ENCODE measurements at places on chromosomes 13 and 19.

- no peak for DNase-seq
Observed at GRCh38 chr13:39312596-39312995, 274.3 kb downstream of the NHLRC3 start.

DNA sequence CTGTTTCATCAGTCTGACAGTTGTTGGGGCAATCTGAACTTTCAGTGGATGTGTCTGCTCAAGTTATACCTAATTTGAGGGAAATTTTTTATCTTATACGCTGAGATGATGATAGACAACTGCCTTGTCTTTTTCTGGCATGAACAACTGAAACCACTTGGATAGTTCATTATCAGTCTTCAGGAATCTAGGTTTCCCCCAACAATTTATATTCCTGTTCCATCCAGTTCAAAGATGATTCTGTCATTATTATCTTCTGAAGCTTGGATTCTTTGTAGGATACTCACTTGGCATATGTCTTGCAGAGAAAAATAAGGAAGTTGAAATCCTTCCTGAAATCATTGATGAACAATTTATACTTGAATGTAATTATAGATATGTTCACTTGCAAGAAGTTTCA, 193.7 kb downstream of the LMO7 start:
- no peak for DNase-seq

DNA sequence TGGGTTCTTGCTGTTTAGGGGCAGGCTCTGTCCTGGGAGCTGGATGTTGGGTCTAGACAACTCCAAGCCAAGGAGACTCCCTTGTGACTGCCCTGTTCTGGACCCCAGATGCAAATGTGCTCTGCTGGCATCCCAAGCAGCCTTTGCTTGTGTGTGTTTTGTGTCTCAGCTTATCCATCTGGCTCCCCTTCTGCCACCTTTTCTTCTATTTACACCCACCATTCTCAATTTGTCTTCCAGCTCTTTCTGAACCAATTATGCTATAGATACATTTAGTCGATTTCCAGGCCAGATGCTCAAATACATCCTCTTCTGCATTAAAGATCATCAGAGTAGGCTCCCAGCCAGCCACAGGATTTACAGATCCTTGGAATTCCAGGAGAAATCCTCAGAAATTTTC, 115.0 kb upstream of the SLC7A1 start:
- no peak for DNase-seq

- no peak for DNase-seq
Observed at GRCh38 chr19:47176627-47177090, 46.0 kb downstream of the SAE1 start.

- DNase-seq, result peak; percentile 34
Observed at GRCh38 chr19:13118424-13119193, 545 bp downstream of the NACC1 start.

- DNase-seq, result no peak
Observed at GRCh38 chr19:30363073-30363472, 9.1 kb upstream of the ZNF536 start.

- DNase-seq, result no peak
Observed at GRCh38 chr13:75902166-75903104, 266.3 kb downstream of the LMO7 start.

DNA sequence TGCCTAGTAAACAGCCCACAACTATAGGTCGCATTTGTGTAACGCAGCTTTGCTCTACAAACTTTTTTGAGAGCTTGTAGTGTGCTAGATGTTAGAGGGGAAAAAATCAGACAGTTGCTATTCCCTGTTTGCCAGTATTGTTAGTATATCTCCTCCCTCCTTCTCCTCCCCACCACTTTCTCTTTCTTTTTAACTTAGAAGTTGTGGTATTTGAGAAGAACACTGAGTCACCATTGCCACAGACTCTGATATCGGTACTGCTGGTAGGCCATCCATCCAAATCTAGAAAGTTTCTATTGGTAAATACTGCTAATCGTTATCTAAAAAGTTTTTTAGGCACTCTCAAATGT, 666 bp downstream of the POMP start:
- peak; percentile 36 for DNase-seq

- DNase-seq, result no peak
Observed at GRCh38 chr13:60453490-60453889, 56.5 kb downstream of the TDRD3 start.

GRCh38 chr19:48230555-48231129, 25.1 kb downstream of the CARD8 start:
- DNase-seq, result no peak

- no peak for DNase-seq
Observed at GRCh38 chr13:36973621-36974295, 25.4 kb downstream of the ALG5 start.

DNA sequence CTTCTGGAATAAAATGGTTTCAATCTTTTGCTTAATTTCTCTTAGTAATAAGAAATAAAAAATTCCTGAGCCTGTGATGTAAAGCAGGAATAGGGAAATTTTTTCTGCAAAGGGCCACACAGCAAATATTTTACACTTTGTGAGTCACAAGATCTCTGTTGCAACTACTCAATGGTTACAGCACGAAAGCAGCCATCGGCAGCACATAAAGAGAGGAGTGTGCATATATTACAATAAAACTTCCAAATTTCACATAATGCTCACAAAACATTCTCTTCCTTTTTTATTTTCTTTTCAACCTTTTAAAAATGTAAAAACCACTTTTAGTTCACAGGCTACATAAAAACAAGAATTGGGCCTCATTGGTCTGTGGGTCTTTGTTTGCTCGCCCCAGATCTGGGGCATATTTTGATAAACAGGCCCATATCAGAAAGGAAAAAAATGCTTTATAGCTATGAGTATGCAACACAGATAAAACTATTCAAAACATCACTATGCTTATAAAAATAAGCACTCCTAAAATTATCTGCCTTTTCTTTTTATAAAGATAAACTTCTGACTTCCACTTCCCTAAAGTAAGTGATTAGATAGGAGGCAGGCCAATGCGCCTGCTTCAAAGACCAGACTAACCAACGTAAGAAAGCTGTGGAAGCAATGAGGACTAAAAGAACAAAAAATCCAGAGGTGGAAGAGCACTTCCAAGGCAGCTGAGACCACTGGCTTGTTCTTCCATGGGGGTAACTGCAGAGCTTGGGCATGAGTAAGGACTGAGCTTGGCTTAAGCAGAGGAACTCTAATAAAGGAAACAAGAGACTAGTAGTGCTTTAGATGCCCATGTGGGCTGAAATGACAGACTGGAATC, 26.5 kb downstream of the MYCBP2 start:
- DNase-seq, result no peak

DNA sequence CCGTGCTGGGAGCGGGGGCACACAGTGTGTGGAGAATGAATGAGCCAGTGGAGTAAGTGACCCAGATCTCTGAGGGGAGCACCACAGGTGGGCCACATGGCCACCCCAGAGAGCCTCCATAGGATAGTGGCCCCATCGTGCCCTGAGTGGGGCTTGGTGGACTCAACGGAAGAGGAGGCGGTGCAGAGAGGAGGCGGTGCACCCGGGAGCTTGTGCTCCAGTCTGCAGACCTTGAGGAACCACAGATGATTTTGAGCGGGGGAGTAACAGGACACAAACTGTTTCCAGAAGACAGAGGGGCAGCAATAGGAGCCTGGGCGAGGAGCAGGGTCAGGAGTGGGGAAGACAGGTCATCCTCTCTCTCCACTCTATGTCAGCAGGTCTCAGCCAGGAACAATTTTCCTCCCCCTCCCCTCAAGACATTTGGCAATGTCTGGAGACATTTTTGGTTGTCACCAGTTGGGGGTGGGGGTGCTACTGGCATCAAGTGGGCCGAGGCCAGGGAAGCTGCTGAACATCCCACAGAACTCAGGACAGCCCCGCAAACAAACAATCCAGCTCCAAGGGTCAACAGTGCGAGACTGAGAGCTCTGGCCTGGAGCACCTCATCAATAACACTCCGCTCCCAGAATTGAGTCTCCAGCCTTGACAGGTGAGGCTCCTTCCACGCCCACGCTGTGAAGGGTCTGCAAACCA, 182.2 kb downstream of the USP12 start:
- DNase-seq, result no peak

DNA sequence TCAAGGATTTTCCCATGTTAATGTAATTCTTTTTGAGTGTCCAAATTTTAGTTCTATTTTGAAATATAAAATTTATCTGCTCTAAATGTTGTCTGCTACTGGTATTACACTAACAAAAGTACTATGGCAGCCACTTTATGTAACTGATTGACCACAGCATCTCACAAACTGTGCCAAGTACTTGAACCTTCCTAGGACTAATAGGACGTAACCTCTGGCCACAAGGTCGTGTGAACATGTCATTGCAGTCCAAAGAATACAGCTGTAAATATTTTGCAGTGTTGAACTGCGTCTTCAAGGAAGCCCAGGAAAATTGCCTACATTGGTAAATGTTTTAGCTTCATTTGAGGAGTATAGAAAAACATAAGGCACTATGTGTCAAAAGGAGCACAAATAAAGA, 1.9 kb downstream of the KCTD4 start:
- no peak for DNase-seq

DNA sequence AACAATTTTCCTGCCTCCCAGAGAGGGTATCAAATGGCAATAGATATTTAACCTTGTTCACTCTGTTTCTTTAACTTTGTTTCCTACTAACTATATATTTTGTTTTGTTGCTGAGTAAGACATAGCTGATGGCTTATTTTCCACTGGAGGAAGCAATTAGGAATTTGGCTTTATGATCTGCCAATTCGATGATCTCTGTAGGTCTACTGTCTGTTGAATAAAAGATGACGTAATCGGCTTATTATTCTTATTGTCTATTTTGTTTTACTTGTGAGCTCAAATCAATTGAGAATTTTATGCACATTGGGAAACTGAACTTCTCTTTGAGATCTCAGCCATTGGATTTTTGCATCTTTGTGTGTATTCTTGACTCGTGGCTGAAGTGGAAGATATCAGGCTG, 862.6 kb downstream of the EFNB2 start:
- no peak for DNase-seq

DNA sequence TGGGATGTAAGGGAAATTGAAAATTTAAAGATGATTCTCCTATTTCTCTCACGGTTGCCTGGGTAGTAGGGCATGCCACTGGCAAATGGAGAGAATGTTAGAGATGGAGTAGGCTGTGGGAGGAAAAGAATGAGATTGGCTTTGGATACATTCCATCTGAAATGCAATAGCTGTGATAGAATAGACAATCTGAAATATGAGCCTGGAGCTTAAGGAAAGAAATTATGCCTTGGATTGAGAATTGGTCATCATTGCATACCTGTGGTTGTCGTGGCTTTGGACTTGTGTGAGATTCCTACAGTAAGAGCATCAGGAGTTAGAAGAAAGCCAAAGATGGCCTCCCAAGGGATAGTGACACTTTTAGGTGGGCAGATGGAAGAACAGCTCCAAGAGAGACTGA, 305.1 kb upstream of the SLC10A2 start:
- DNase-seq, result no peak

GRCh38 chr19:11247391-11247790, 8.0 kb downstream of the ANGPTL8 start:
- no peak for DNase-seq

GRCh38 chr19:45110851-45111266, 17.9 kb downstream of the PPP1R37 start:
- DNase-seq, result no peak

DNA sequence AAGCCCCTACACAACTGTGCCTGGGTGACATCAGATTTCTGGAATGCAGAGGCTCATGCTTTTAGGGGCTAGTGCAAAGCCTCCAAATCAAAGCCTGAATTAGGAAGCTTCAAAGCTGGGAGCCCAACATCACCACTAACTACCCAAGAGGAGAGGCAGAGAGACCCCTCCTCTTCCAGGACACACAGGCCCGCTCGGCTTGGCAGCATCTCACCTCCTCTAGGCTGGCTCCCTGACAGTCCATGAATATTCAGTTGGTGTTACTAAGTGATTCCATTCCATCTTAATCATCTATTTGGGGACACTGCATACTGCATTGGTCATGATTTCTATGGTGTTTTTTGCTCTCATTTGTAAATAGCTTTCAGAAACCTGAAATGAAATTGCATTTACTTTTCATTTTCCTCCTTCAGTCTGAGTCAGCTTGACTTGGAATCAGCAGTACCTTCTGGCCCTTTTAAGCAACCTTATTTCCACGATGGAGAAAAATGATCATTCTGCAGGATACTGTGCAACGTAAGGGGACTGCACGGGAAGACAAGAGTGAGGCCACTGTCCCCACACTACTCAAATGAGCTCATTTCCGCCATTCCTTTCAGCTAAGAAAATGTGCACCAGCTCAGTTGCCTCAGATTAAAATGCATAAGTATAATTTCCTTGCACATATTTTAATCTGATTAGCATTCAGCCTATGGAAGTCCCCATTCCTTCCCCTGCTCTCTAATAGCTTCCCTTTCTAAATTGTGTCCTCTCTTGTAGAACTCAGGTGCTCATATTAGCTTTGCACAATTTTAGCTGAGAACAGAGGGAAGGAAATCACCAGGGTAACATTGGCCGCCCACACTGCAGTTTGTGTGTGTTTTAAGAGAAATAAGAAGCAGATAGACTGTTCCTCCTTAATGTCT, 219.9 kb downstream of the RFC3 start:
- DNase-seq, result no peak

DNA sequence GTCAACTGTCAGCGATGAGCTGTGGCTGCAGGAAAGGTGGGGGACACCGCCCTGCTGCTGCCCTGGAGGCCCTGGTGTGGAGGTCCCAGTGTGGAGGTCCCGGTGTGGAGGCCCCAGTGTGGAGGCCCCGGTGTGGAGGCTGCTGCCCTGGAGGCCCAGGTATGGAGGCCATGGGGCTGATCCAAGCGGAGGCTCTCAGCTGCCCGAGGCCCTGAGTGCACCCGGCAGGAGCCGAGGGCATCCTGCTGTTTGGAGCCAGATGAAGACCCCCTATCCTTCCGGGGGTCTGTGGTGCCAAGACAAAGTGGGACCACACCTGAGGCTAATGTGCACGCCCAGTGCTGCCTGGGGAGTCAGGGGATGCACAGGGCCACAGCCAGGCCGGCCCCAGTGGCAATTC, 210.4 kb upstream of the SOX1 start:
- DNase-seq, result no peak

Measured in SW 1271 (cell line).